CD4-positive, alpha-beta T cell treated with Interleukin-4 for 1 hour (primary cell): ENCODE measurements at places on chromosomes 7 and 10.

GRCh38 chr7:1938788-1939433 is 268.8 kb downstream of the ELFN1 start:
- DNase-seq, result peak; percentile 39

DNA sequence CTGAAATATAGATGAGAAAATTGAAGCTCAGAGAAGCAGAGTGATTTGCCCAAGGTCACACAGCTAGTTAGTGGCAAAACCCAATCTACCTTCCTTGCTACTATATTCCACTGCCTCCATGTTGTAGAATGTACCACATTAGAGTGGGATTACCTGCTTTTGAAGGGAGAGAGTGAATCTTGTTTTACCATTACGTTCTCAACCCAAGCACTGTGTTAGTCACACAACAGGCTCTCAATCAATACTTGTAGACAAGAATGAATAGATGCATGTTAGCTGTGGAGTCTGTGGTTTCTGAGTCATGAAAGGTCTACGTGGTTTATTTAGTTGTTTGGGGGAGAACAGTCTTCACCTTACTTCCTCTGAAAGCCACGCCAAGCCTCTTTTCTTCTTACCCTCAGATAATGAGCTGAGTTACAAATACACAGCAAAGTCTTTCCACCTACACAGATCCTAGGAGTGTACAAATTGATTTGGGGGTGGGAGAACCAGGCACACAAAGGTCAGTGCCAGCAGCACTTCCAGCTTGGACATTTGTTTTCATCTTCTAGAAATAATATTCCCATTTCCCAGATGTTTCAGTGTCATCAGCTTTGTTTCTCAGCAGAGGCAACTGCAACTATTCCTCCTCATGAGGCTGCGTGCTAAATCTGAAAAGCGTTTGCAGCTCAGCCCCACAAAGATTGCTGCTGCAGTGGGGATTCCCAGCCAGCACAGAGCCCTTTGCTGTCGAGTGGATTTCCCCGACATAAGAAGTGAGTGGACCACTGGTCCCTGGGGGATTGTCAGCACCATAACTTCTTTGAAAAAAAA is 71.5 kb upstream of the ADO start:
- peak; percentile 69 for DNase-seq

DNA sequence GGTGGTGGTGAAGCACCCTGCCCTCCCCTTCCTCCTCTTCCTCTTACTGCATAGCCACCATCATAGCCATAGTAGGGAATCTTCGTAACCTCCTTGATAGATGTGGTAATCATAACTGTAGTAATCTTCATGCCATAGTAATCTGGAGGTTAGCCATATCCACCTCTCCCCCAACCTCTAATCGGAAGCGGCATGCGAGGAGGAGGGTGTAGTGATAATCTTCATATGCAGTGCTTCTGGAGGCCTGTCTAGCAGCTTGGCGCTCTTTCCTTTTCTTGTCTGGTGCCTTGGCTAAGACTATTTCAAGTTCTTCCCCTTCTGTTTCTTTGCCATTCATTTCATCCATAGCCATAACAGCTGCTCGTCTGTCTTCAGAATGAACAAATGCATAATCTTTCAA is 90.9 kb downstream of the MLLT10 start:
- no peak for DNase-seq

- no peak for DNase-seq
Observed at GRCh38 chr10:105674448-105674847, 1033.4 kb downstream of the SORCS3 start.

GRCh38 chr10:69838418-69838817 is 36.7 kb downstream of the COL13A1 start:
- DNase-seq, result no peak

GRCh38 chr7:131357282-131357880 is 29.7 kb downstream of the MKLN1 start:
- DNase-seq, result no peak

DNA sequence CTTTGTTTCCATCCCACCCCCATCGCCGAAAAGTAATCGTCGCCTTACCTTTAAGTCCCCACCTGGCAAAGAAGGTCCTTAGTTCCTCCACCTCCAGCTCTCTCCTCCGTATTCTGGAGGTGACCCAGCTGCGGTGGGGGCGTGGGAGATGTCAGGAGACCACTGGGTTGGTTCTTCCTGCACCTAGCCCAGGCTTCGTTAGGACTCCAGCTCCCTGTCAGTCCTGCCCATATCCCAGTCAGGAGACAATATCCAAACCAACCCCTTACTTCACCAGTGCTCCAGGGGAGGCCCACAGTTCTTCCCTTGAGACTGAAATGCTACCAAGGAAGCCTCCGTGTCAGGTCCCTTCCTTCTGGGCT is 693 bp downstream of the ADIRF start:
- DNase-seq, result no peak

DNA sequence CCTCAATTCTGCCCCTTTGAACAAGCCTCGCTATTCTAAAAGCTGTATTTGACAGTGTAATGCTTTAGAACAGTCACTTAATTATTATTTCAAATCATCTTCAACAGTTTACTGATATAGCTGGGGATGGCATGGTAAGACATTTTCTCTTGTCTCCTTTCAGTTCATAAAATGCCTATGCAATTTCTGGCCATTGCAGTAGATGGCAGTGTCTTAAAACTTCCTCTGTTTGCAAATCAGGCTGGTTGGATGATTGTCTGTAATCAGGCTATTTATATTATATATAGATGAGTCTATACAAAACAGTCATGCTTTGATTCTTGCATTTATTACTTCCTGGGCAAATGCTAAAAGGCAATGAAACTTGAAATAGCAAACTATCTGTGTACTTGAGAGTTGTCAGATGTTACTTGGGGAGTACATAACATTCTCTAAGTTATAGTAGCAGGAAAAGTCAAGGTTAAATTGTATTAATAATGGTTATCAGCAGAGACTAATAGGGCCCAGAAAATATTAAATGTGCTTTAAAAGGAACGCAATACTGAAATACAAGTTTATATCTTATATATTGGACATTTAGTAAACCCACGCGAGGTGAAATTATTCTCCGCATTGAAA is 55.5 kb upstream of the LHFPL3 start:
- no peak for DNase-seq

- DNase-seq, result no peak
Observed at GRCh38 chr10:96357038-96357620, 1.7 kb downstream of the OPALIN start.

- DNase-seq, result no peak
Observed at GRCh38 chr10:88019753-88020152, 156.3 kb downstream of the PTEN start.

- DNase-seq, result no peak
Observed at GRCh38 chr7:122155566-122155965, 11.5 kb upstream of the AASS start.

DNA sequence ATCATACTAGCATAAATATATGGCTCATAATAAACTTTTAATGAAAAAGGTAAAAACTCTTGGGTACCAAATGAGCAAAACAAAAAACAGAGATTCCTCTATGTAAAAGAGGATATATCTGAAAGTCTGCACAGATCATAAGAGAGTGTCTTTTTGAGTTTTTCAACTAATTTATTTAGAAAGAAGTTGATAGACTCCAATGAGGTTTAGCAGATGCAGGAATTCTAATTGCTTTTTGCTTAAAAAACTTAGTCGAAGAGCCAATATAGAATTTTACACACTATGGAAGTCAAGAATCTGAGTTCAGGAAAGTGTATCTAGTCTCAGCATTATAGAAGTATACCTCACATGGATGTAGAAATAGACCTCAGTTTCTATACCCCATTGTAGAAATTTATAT is 3.4 kb upstream of the MLLT10 start:
- DNase-seq, result no peak

- peak; percentile 54 for DNase-seq
Observed at GRCh38 chr7:35975851-35976454, 175.1 kb downstream of the SEPTIN7 start.

GRCh38 chr10:118742032-118742431 is 12.7 kb downstream of the CACUL1 start:
- no peak for DNase-seq

- DNase-seq, result no peak
Observed at GRCh38 chr10:51002469-51002868, 71.8 kb upstream of the PRKG1 start.

- peak; percentile 5 for DNase-seq
Observed at GRCh38 chr7:22872096-22872807, 49.6 kb upstream of the TOMM7 start.

DNA sequence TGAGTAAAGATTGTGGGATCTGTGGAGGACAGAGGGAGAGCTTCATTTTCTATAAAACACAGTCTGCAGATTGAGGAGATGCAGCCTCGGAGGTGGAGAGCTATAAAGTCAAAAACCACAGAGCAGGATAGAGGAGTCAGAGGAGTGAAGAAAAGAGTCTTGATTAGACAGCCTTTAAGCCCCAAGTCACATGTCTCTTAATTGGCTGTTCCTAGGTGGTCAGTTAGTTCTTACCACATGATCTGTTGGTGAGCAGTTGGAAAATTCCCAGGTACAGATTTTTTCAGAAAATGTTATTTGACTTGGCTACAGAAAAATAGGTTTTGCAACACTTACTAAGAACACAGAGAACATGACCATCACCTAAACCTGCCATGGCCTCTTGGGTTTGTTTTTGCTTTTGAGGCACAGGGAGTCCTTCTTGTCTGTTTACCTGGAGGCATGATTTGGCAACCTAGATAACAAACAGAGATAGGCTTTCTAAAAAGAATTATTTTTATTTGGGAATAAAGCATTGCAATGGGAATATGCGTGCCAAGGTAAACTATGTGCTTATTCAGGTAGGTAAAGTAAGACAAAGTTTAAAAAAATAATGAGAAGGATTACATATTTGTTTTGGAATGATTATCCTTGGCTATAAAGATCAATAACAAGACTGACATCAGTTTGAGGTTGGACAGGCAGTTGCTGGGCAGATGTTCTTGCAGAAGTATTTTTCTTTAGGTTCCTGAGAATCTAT is 604 bp upstream of the CYP3A43 start:
- DNase-seq, result no peak

GRCh38 chr10:113889911-113890310 is 35.5 kb downstream of the NHLRC2 start:
- no peak for DNase-seq

DNA sequence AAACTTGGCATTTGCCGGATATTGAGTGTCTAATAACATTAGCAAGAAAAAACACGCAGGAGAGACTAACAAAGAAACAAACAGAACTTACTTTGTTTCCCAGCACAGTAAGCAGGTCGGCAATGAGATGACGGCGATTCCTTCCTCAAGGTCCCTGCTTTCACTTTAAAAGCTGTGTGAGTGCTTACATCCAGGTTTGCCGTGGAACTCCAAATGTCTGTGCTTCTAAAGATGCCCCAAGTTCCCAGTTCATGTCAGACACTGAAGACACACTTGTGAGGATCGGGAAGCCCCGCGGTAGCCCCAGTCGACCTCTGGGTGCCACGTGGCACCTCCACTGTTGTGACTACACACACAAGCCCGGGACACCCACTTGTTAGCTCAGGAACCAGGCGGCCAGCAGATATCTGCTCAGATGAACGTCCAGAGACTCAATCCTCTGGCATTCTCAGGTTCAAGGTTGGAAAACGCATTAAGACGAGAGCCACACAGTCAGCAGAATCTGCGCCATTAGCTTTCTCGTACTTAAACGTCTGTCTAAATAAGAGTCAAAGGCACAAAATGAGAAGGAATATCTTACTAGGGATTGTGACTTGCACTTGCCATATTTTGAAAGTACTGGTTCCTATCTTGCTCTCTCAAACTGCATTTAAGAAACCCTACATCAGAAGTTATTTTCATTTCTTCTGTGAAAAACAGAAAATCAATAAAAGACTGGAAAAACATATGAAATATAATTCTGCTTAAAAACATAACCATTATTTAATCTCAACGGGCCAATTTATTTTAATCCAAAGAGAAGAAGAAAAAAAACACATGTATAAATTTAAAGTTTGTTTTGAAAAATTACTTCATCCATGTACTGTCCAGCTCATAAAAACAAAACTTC is 207.6 kb upstream of the KLF14 start:
- DNase-seq, result peak; percentile 80

DNA sequence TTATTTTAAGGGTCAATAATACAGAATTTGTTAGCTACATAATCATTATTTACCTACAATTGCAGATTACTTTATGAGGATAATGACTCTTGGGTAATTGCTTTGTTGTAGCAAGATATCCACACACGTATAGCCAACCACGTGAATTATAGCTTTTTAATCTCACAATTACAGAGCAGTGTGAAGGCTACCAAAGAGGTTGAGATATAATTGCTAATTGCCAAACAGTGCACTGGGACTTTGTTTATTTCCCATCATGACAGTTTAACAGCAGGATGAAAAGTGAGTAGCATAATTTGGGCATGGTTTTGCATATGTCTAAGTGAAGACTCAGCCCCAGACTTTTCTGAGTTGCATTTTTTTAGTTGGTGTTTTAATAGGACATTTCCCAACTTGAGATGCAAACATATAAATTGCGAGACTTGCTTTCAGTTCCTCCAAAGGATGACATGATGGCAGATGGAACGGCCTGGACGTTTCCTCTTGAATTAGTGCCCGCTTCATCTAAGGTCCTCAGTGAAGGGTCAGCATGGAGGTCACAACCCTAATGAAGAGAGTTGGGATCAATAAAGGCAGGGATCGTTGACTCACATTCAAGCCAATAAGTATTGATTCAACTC is 180.7 kb upstream of the GPR26 start:
- no peak for DNase-seq

DNA sequence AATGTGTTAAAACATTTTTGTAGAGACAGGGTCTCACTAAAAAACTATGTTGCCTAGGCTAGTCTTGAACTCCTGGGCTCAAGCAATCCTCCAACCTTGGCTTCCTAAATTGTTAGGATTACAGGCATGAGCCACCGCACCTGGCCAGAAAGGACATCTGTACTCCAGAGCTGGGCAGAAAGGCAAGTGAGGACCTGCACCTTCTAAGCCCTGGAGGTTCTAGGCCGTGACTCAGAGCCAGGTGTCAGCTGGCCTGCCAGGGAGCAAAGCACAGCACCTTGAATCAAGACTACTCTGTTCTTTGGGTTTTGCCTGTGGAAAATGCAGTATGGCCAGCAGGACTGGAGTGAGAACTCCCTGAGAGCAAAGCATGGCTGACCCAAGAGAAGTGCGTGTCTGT is 396.5 kb downstream of the ADRA2A start:
- DNase-seq, result no peak

GRCh38 chr7:125908711-125909110 is 979.1 kb upstream of the POT1 start:
- no peak for DNase-seq

DNA sequence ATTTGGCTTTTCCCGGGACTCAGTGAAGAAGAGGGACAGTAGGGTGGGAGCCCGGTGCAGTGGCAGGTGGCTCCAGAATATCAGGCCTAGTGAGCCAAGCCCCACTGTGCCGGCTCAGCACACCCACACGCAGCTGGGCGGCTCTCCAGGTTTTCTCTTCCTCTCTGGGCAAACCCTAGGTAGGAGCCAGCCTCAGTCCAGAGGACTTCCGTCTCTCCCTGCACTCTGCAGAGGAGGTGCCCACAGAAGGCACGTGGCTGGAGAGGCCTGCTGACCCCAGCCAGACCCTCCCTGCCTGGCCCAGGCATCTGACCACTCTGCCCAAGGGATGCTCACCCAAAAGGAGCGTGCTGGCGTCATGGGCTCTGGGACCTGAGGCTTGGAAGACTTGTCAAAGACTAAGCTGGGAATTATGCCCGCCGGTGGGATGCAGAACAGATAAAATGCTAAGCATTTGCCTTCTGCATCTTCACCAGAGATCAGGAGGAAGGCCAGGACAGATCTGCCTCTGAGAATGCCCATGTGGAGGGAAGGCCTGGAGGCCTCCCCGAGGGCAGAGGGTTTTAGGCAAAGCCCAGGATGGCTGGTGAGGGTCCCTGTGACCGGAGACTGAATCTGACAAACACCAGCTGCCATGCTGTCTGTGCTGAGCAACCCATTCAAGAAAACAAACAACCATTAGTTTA is 40.2 kb downstream of the TCERG1L start:
- DNase-seq, result no peak

GRCh38 chr10:28316696-28317095 is 13.8 kb upstream of the MPP7 start:
- DNase-seq, result no peak
